ENCODE measurements at places on chromosomes 12 and 14.

DNA sequence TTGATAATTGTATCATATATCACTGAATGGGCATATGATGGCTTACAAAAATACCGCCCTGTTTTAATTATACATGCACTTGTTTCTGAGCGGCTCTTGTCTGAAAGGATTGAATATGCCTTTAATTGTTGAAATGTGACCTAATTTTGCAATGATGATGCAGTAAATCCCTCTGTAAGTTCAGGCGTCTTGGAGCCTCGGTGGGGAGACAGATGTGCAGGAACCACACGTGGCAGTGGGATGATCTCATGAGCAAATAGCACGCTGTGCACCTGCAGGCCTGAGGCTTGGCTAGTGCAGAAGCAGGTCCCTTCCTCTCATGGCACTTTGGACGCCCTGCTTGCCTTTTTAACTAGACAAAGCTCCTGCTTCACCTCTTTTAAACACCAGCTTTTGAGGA lies 49.3 kb upstream of the ASPG start:
- DNase-seq, result no peak

GRCh38 chr14:59455411-59455810 lies 9.8 kb downstream of the GPR135 start:
- no peak for DNase-seq

DNA sequence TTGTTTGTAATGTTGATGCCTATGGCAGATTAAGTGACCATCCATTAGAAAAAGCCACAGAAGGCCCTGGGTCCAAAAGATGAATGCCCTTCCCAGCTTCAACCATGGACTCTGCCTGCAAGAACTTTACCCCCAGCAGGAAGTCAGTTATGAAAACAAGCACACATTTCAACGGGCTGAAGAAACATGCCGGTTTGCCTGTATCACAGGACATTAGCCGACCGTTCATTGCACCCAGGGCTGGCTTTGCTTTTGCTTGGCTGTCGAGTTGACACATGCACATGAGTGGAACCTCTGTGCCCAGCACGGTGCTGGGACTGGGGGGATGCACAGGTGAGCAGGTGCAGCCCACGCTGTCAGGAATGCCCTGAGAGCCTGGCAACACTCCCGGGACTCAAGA lies 1087.0 kb downstream of the BCL11B start:
- no peak for DNase-seq

- no peak for DNase-seq
These were observed 19.8 kb downstream of the FLRT2 start for GRCh38 chr14:85549697-85550096.

- no peak for DNase-seq
These were observed 25.4 kb downstream of the P2RX7 start for GRCh38 chr12:121158085-121158484.

DNA sequence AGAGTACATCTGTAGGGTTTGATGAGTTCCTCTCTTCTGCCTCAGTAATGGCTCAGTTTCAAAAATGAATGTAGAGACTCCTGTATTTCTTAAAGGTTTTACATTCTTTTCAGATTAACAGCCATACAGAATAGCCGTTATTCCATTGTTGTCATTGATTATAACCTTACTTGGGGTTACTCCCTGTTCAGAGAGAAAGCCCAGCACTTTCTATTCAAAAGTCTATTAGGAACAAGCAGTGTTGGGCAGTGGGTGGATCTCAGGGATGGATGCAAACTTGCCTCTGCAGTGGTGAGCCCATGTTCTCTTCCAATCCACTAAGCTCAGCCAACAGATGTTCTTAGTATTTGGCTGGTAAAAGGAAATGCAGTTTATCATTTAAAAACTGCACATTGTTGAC lies 342.6 kb upstream of the E2F7 start:
- no peak for DNase-seq

DNA sequence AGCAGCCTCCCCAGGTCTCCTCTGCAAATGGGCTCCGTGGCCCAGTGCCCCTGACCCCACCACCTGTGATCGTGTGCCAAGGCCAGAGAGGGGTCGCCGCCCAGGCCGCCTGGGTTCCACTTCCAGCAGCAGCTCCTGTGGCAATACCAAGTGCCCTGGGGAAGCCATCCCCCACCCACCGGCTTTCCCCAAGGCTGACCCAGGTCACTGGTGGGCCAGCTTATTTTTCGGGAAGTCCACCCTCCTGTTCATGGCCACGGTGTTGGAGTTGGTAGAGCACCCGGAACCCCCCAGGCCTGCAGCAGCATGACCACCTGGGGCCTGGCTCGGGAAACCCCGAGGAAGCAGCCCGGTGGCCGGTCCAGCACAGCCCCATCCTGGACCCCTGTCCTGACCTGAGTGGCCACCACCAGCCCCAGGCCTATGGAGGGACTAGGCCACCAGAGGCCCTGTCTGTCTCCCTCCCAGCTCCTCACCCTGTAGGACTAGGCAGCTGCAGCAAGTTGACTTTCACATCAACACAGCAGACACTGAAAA lies 40.8 kb upstream of the OASL start:
- no peak for DNase-seq

DNA sequence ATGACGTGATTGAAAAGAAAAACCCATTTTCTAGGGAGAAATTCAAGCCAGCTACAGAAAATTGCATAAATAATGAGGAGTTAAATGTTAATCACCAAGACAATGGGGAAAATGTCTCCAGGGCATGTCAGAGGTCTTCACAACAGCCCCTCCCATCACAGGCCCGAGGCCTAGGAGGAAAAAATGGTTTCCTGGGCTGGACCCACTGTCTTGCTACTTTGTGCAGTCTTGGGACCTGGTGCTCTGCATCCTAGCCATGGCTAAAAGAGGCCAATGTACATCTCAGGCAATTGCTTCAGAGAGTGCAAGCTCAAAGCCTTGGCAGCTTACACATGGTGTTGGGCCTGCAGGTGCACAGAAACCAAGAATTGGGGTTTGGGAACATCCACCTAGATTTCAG lies 65.3 kb downstream of the TUNAR start:
- no peak for DNase-seq

- no peak for DNase-seq
These were observed 11.6 kb downstream of the DTD2 start for GRCh38 chr14:31445703-31446102.

GRCh38 chr12:131733874-131734273 lies 23.0 kb downstream of the SFSWAP start:
- DNase-seq, result no peak

DNA sequence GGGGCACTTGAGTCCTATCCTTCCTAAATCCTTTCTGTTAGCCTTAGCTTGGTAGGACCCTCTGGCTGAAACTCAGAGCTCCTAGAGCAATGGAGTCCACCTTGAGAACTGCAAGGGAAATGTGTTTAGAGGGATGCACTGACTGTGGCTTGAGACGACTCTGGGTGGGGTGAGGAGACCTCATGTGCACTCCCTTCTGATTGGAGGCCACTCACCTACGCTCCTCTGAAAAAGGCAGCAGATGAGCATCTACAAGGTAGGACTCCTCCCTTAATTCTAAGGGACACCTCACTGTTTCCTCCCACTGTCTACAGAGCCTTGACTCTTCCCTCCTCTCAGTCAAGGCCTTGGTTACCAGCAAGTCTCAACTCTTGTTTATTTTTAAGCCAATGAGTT lies 1.0 kb downstream of the MAP3K12 start:
- no peak for DNase-seq

DNA sequence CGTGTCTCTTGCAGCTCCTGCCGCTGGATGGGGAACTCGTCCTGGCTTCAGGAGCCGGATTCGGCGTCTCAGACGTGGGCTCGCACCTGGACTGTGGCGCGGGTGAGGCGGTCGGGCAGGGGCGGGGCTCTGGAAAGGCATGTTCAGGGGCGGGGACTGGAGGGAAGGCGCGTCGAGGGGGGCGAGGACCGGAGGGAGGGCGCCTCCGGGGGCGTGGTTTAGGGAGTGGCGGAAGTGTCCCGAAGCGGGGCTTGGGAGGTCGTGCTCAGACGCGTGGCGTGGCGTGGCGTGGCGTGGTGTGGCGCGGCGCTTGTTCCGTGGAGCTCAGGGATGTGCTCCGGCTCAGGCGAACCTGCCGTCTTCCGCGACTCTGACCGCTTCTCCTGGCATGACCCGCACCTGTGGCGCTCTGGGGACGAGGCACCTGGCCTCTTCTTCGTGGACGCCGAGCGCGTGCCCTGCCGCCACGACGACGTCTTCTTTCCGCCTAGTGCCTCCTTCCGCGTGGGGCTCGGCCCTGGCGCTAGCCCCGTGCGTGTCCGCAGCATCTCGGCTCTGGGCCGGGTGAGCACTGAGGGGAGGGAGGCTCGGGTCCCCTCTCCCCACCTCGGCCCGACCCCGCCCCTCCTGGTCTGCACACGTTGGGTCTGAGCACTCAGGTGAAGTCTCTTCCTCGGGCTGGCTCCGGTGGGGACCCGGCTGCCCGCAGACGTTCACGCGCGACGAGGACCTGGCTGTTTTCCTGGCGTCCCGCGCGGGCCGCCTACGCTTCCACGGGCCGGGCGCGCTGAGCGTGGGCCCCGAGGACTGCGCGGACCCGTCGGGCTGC lies 6.2 kb downstream of the AMN start:
- peak; percentile 72 for DNase-seq

Measured in Kasumi-1 (cell line).